ENCODE measurements at places on chromosomes 7 and 10. TPM values are rescaled to one million over a fixed set of nuclear protein-coding genes. Genes with fewer than 3 reads are reported as not detected.

Gene INHBA
- 11.3 TPM for total RNA-seq

Gene ZNF518A
- total RNA-seq, result 39.8 TPM

Gene EPHA1
- total RNA-seq, result 11.1 TPM

Gene NUTM2E
- total RNA-seq, result 0.76 TPM

Gene PSAP
- total RNA-seq, result 715 TPM

Gene RPS24
- 2,039 TPM for total RNA-seq
